T-helper 17 cell (primary cell): ENCODE measurements at places on chromosomes 4 and X.

DNA sequence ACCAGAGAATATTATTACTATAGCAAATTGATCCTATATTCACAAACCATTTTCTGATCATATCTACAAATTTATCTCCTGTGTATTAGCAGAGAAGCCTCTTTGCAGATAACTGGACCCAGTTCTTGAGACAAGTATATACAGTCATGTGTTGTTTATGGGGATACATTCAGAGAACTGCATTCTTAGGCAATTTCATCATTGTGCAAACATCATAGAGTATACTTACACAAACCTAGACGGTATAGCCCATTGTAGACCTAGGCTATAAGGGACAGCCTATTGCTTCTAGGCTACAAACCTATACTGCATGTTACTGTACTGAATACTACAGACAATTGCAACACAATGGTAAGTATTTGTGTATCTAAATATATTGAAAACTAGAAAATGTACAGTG is 152.5 kb upstream of the SPANXN4 start:
- no peak for DNase-seq

DNA sequence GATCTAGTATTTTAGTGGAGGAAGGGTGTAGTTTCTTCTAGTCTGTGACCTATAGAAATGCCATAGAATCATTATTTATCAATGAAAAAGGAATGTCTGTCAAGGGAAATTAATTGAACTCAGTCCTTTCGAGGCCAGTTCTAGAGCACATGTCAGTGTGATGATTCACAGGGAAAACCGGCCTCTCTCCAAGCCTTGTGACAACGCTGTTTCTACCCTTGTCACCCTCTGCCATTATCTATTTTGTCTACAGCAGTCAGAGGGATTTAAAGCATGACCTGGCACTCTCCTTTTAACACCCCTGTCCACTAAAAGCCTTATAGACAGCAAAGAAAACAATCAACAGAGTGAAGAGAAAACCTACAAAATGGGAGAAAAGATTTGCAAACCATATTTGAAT is 119.8 kb downstream of the DRD5 start:
- no peak for DNase-seq

GRCh38 chrX:39012621-39013111 is 211.4 kb downstream of the MID1IP1 start:
- no peak for DNase-seq

DNA sequence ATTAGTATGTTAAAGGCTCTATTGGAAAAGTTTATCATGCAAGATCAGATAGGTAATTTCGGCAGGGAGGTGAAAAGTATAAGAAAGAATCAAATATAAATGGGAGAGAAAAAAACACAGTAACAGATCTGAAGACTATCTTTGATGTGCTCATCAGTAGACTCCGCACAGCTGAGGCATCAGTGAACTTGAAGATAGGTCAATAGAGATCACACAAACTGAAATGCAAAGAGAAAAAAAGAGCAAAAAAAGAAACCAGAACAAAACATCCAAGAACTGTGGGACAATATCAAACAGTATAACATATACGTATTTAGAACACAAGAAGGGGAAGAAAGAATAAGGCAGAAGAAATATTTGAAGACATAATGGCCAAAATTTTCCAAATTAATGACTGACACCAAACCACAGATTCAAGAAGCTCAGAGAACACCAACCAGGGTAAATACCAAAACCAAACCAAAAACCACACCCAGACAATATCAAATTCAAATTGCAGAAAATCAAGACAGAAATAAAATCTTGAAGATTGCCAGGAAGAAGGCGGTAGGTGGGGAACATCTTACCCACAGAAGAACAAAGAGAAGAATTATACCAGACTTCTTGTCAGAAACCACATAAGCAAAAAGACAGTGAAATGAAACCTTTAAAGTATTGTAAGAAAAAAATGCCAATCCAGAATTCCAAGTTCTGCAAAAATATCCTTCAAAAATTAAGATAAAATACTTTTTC is 29.1 kb downstream of the PFKFB1 start:
- no peak for DNase-seq
